Stomach (tissue), 19 donors: ENCODE measurements at places on chromosomes 3 and 15. TPM values are rescaled to one million over a fixed set of nuclear protein-coding genes. Genes with fewer than 3 reads are reported as not detected.

The NPAP1 gene
- not detected for polyA plus RNA-seq

The CYP11A1 gene
- polyA plus RNA-seq, result 2.5 TPM

DNA sequence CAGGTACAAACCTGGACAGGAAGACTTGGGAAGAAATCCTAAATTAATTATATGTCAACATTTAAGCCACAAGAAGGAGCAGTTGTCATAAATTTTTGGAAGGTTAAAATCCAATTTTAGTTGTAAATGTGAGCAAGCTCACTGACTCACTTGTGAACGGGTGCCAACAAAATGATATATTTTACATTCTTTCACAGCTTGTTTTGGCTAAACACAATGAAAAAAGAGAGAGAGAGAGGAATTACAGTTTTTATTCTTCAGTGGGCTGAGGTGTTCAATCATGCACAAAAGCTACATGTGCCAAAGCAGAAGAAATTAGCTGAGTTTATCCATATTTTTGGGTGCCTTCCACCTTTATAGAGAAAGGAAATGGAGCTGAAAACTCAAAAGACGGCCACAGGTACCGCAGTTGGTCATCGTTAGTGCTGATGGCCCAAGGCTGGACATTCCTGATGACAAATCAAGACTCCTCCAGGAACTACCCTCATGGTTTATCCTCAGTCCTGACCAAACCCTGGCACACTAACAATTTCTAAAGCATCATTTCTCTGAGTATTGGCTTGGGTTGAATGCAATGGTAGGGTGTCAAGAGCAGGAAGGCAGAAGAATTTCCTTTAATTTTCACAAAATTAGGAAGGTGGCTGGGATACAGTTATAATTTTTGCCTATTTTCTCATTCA lies 37.6 kb upstream of the WNT5A start:
- peak; percentile 53 for DNase-seq

The P2RY13 gene
- polyA plus RNA-seq, result 0.50 TPM

DNA sequence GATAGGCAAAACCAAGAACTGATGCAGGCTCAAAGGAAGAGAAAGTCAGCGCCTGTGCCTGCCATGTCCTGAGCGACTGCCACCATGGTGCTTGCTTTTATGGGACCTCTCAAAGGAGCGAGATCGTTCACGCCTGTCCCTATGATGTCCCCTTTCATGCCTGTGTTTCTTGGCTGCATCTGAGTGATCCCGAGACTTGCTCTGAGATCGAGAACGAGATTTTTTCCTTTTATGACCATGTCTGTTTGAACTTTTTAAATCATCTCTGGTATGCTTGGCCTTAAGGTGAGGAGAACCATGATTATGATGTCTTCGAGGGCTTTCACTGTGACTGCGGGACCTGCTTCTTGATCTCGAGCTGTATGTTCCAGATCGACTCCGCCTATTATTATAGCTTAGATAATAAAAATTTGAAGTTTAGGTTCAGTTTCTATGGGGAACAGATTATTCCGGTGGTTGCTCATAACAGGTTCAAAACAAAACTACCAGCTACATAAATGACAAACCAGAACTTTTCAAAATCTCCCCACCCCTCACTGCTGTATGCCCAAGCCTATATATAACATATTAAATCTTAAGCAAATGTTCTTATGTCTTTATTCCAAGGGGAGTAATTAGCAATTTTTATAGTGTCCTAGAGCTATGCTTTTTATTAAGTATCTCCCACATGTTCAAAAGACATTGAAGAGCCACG lies 11.6 kb downstream of the CCNL1 start:
- DNase-seq, result no peak

DNA sequence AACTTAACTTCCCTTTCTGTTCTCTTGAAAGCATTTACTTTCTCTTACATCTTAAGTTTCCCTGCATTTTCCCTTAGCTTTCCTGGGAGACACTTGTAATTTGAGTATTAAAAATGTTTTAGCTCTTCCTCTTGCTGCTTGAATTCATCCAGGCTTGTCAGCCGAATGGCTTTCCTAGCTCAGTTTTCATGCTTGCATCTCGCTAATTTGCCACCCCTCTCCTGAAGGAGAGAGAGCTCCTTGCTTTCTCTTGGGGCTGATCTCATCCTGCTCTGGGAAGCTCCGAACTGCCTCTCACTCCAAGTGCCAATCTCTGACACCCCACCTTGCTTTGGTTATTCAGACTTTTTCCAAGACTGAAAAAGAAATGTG lies 374.6 kb upstream of the TBL1XR1 start:
- DNase-seq, result no peak
